ENCODE measurements at places on chromosomes 1 and 21.

GRCh38 chr1:234398849-234399381 lies 25.7 kb downstream of the COA6 start:
- no peak for DNase-seq

- DNase-seq: no peak
Measured at GRCh38 chr1:56064705-56065104, 514.7 kb downstream of the PLPP3 start.

GRCh38 chr1:116574581-116575291 lies 3.9 kb upstream of the CD58 start:
- DNase-seq: no peak

GRCh38 chr1:226994586-226995364 lies 54.7 kb downstream of the COQ8A start:
- DNase-seq: no peak

- DNase-seq: no peak
Measured at GRCh38 chr1:108862698-108863477, 6.0 kb upstream of the AKNAD1 start.

DNA sequence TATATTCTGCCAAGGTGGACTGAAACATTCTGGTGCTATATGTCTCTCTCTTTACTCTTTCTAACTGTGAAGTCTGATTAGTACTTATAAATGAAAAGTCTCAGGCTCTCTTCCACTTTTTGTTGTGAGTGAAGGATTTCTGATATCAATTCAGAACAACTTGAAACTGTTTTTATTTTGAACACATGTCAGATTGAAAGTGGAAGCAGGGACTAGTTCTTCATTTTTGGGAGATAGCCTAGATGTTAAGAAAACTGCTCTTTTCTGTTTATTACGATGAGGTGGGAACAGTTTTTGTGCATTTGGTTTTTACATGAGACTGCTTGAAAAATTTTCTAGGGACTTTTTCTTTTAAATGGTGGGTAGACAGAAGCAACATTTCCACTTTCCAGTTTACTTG lies 14.5 kb upstream of the GBP3 start:
- DNase-seq: no peak

DNA sequence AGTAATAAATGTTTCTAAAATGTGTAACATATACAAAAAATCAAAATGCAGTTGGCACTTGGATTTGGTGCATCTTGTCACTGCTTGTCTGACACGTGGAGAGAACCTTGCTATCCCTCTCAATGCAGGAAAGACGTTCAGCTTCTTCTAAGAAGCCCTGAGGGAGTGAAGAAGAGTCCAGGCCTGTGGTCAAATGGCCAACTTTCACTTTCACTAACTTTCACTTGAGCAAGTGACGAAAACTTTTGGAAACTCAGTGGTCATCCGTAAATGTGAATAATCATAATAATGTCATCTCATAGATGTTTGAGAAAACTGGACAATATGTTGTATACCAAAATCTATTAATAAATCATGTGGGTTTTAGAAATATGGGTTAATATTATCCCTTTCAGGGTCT lies 61.9 kb downstream of the ERG start:
- DNase-seq: no peak

GRCh38 chr1:230735447-230735846 lies 11.7 kb upstream of the CAPN9 start:
- DNase-seq: no peak

DNA sequence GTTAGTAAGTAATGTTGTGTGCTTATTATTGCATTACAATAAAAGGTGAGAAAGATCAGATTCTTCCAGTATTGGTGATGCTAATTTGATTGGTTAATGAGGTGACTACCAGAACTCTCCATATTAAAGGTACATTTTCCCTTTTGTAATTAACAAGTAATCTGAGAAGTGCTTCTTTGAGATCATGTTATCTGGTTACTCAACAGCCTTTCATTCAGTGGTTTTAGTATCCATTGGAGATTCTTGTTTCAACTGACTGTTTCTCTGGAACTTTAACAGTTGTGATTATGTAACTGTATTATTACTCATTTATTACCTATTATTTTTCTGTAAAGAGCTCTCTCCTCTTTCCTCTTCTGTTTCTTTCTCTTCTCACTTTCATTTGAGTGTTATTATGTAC lies 86.7 kb downstream of the PEX14 start:
- DNase-seq: no peak

- no peak for DNase-seq
Measured at GRCh38 chr1:34265396-34265795, 88.7 kb downstream of the C1orf94 start.

GRCh38 chr1:239274242-239274830 lies 112.0 kb upstream of the CHRM3 start:
- DNase-seq: no peak

- DNase-seq: no peak
Measured at GRCh38 chr1:62424411-62424810, 12.4 kb upstream of the USP1 start.

GRCh38 chr1:60898413-60898812 lies 183.9 kb upstream of the NFIA start:
- DNase-seq: no peak

DNA sequence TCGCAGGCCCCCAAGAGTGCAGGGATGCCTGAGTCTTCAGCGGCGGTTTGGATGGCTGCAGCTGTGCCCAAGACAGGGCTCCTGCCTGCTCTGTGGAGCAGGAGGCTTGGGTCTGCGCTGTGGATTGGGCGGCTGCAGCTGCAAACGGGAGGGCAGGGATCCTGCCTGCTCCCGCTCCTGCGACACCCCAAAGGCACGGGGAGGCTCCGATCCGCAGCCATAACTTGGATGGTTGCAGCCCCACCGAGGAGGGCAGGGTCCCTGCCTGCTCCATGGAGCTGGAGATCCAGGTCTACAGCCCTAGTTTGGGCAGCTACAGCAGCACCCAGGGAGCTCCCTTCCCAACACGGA lies 898.8 kb upstream of the NEGR1 start:
- DNase-seq: no peak

DNA sequence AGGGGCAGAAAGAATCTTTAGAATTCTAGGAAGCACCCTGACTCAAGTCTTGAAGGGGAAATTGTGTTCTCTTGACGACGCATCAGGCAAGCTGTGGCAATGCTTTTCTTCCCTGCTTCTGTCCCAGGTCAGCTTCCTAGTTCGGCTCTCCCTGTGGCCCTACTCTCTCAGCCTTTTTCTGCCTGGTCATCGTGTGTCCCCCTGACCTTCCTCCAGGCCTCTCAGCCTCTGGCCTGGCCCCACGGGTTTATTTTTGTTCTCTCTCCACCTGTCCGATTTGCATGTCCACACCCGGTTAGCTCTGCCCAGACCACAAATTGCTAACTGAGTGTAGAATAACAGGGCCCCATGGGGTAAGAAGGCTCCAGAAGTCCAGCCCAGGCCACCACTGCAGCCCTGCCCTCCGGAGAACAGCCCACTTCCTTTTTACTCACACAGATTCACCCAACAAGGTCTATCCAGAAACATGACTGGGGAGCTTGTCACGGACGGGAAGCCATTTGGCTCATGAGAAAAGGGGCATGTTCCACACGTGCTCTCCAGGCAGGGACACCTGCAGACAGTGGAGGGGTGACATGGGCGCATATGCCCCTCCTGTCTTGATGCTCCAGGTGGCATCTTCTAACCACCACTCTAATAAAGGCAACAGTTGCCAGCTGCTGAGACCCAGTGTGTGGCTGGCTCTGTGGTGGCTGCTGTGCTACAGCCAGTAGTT lies 9.8 kb downstream of the KCNN3 start:
- no peak for DNase-seq

DNA sequence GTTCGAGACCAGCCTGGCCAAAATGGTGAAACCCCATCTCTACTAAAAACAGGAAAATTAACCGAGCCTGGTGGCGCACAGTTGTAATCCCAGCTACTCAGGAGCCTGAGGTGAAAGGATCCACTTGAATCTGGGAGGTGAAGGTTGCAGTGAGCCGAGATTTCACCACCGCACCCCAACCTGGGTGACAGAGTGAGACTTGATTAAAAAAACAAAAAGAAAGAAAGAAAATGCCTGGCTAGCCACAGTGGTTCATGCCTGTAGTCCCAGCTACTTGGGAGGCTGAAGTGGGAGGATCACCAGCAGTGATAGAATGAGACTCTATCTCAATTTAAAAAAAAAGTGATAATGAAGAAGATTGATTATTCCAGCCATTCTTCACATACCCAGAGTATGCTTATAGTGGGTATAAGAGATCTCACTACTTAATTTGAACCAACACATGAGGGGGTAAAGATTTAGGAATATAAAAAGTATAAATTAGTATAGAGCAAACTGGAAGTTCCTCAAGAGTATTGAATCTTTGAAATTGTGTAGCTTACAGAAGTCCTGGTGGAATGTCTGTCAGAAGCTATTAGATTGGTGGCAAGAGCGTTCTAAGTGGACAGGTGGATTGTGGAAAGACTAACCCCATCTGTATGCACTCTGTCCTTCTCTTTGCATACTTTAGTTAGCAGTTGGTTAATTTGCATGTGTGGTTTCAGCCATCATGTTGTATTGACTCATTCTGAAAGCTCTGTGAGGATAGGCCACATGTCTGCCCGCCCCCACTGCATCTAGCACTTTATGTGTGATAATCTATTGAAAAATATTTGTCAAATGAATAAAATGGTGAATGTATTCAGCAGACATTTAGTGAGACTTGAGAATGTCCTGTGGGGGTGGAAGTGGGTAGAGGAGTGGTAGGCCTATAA lies 25.0 kb downstream of the RLF start:
- no peak for DNase-seq

DNA sequence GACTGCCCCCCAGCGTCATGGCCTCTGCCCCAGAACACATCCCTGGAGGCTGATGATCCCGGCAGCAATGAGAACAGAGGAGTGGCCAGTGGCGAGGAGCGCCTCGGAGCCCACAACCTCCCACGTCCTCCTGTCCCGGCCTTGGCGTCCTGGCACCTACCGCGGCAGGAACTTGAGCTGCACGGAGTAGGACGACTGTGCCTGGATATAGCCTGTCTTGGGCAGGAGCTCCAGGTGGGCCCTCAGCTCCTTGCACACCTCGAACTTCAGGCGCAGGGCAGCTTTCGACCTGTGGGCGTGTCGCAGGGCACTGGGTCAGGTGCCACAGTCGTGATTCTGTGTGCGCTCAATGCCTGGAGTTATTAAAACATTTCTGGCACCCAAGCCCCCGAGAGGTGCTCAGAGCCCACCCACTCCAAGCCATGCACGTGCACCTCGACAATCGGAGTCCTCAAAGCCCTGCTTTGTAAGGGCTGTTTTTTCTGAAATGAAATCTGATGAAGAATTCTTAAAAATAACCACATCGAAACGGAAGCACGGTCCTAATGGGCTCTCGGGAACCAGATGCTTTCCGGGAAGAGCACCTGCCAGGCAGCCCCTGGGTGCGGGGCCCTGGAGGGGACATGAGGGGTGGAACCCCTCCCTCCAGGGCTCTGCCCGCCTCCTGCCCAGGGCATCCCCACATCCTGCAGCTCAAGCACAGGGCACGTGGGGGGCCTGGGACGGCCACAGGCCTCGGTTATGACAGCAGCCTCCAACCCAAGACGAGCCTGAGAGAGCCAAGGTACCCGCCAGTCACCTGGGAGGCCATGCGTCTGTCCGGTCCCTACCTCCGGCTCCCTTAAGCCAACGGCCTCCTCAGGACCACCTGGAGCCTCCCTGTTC lies 23.0 kb upstream of the TMEM52 start:
- DNase-seq: no peak

DNA sequence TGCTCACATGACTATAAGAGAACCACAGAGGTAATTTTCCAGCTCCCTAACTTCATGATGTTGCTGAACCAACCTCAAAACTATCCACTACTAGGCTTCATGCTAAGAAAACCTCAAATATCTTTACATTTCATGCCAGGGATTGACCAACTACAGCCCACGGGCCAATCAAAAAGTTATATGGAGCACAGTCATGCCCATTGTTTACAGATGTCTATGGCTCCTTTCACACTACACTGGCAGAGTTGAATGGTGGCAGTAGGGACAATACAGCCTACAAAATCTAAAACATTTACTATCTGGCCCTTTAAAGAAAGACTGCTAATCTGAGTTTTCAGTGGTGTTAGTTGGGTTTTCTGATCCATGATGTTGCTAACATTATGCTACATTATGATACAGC lies 154.8 kb downstream of the TM2D1 start:
- no peak for DNase-seq

GRCh38 chr21:28832013-28832714 lies 160.5 kb downstream of the LTN1 start:
- DNase-seq: no peak

DNA sequence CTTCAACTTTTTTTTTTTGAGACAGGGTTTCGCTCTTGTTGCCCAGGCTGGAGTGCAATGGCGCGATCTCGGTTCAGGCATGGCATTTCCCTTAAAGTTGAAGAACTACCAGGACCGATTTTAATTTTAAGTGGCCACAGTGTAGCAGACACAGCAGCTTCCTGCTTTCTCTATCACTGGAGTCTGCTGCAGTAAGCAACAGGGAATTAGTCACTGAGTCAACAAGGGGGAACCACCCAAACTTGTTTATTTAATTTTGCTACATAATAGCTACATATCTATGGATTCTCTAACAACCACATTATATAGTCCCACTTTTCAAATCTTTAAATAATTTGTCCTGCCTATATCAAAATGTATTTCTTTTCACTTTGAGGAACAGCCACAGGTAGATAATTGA lies 12.5 kb upstream of the TNNI3K start:
- no peak for DNase-seq

- no peak for DNase-seq
Measured at GRCh38 chr1:84859866-84860265, 33.1 kb downstream of the LPAR3 start.

- no peak for DNase-seq
Measured at GRCh38 chr1:228555074-228555994, 68.2 kb downstream of the RNF187 start.

GRCh38 chr1:111888740-111889376 lies 100.6 kb downstream of the KCND3 start:
- no peak for DNase-seq

- DNase-seq: no peak
Measured at GRCh38 chr1:17594026-17594425, 54.5 kb downstream of the ARHGEF10L start.

DNA sequence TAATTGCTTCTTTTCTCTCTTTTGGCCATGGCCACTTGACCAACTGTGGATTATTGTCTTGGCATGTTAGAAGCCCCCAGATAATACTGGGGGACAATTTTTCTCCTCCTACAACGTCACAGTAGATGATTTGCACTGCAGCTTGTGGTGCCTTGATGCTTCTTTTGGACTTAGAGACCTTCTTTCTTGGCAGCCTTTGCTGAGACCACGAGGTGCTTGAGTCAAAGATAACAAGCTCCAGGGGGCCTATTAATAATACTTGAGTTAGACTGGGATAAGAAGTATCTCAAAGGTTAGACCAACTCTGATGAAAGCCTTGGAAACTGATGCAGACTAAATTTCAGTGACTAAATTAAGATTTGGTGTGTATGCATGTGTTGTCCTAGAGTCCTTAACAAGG lies 3.2 kb downstream of the PPP1R12B start:
- DNase-seq: no peak

DNA sequence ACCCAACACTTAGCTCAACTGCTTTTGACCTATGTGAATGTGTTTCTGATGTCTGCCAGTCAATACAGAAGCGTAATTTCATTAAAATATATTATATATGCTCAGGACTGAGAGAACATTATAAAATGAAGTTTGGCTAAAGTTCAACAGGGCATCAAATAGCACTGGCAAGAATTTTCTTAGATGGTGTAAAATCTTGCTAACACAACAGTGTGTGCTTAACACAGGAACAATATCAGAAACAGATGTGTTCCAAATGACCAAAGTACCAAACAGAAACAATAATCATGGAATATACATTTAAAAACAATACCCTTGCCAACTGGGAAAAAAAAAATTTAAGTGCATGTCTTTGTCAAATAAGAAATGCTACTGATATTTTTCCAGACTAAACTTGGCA lies 10.4 kb upstream of the LHX8 start:
- no peak for DNase-seq

All from RWPE2 (cell line).